ENCODE measurements at places on chromosomes 5 and 9.
A peak's percentile ranks its signal among the peaks of the same experiment; 100 is the strongest.

- DNase-seq, result no peak
Measured at GRCh38 chr9:94874316-94874715, 147.8 kb downstream of the AOPEP start.

GRCh38 chr9:20353931-20354652 is 268.2 kb downstream of the MLLT3 start:
- no peak for DNase-seq

- DNase-seq, result no peak
Measured at GRCh38 chr9:107242073-107243030, 40.7 kb upstream of the RAD23B start.

- DNase-seq, result no peak
Measured at GRCh38 chr5:169656125-169656901, 19.2 kb downstream of the DOCK2 start.

GRCh38 chr9:83336706-83337105 is 201.5 kb downstream of the FRMD3 start:
- DNase-seq, result no peak

DNA sequence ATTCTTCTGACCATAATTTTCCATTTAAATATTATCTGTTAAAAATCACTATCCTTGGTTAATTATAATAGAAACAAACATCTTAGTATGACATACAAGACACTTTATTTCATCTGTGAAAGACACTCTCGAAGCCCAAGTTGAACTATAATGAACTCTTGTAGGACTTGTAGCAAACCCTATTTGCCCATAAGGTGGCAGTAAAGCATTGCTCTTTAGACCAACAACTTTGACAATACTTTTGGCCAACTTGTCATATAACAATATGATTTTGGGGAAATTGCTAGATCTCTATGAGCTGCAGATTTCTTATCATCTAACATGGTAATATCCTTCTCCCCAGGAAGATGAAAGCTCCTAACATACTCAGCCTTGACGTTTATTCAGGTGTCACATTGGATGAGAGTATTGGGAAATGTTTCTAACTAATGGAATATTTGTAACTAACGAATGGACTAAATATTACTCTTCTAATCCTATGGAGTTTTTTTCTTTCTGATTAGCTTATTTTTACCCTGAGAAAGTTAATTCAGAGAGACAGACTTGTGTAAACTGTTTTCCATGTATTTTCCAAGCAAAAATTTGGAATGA is 11.0 kb downstream of the SPINK14 start:
- no peak for DNase-seq

- DNase-seq, result peak; percentile 47
Measured at GRCh38 chr9:104991144-104991953, 63.4 kb upstream of the ABCA1 start.

- no peak for DNase-seq
Measured at GRCh38 chr9:116318468-116319374, 165.1 kb downstream of the PAPPA start.

DNA sequence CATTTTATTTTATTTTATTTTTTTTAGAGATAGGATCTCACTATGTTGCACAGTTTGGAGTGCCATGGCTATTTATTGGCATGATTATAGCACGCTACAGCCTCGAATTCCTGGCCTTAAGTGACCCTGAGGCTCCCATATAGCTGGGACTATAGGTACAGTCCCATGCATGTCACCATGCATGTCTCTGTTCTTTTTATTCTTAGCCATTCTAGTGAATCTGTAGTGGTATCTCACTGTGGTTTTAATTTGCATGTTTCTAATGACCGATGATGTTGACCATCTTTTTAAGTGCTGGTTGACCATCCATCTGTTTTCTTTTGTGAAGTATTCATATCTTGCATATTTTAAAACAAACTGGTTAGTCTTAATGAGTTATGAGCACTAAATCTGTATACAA is 76.1 kb downstream of the SLC44A1 start:
- DNase-seq, result no peak

GRCh38 chr5:1321576-1321975 is 23.3 kb downstream of the CLPTM1L start:
- DNase-seq, result no peak

- no peak for DNase-seq
Measured at GRCh38 chr5:80754900-80755299, 100.1 kb upstream of the DHFR start.

GRCh38 chr9:125760537-125760936 is 13.4 kb downstream of the PBX3 start:
- no peak for DNase-seq

DNA sequence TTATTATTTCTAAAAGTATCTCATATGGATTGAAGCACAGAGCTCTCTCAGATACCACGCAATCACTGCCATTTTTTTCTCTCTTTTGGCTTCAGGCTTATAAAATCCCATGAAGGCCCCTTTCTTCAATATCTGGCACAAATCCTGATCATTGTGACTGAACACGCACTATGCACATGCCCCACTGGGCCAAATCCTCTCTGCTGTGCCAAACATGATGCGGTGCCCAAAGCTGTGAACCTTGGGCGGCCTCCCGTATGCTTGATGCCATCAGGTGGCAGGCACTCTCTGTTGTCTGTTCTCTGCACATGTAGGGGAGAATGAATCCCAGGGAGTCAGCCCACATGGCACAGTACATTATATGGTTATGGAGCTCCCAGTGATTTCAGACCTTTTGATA is 375.0 kb upstream of the RGMB start:
- no peak for DNase-seq

DNA sequence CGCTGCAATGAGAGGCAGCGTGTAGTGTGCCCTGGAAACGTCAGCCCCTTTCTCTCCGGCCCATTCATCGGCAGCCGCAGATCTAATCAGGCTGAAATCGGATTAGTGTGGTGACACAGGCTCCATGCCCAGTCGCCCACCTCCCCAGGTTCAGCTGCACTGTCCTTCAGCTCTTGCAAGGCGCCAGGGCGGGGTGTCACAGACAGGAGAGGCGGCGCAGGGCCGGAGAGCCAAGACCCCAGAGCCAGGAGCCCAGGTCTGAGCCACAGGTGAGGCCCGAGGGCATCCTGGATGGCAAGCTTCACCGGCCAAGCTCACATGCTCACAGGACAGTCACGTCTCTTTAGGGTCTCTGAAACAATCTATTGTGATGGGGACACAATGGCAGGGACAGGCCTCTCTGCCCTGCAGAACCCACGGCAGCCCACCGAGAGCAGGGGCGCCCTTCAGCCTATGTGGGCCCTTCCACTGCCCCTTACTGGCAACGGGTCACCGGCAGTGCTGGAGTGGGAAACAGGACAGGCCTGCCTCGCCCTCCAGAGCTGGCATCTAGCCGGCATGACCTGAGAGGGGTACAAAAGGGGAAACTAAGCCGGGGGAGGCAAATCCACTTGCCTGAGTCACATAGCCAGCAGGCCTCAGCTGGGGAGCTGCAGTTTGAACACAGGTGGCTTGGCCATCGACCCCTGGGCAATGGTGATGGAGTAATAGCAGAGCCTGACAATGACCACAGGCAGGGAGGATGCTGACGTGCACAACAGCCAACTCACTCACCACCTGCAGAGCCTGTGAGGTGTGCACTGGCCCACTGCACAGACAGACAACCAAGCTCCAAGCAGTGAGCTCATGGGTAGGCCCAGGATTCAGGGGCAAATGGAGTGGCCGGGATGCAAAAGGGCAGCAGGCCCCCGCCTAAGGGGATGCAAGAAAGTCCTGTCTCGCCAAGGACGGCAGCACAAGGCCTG is 48.1 kb downstream of the VAV2 start:
- DNase-seq, result no peak

DNA sequence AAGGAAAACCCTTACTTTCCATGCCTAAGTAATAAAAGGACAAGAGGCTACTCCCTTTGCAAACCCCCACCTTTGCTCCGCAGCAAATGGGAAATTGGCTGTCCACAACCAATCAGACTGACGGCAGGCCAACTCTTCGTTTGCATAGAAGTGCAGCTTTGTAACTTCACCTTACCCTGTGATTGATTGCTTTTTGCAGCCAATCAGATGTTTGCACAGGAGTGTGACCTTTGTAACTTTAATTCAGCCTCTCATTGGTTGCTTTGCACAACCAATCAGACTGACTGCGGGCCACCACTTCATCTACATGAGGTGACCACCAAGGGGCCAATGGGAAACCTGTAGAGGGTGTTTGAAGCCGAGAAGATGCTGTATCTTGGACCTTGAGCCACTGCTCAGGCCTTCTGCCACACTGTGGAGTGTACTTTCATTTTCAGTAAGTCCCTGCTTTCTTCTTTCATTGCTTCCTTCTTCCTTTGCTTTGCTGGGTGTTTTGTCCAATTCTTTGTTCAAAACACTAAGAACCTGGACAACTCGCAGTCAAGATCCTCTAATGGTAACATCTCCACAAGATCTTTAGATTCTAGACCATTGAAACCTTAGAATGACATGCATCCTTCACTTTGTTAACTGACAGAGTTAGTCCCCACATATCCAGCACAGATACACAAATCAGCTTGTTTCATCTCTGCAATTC is 51.3 kb upstream of the FREM1 start:
- DNase-seq, result no peak

DNA sequence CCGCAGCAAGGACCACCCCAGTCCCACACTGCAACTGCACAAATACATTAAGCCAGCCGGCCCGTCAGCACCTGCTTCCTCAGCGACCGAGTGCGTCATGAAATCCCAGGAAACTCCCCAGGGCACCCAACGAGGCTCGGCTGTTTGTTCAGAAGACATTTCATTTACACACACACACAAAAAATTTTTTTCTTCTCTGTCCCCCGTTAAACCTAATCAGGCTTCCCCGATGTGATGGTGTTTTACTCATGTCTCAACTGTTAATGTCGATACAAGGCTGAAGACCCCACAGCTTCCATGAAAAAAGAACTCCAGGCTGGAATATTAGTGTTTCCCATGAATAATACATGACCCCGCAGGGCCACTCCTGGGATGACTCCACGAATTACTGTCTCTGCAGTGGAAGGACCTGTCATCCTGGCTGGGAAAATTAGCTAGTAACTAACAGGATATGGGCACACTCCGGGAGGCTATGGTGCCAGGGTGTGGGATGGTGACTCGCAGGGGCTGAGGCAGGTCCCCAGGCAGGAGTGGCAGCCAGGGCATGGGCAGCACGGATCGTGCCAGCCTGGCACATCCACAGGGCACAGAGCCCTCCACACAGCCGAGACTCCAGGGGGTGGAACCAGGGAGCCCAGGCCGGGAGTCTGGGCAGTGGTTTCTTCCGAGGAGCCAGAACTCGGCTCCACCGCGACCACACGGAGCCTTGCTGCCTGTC is 102.4 kb downstream of the VAV2 start:
- DNase-seq, result no peak

GRCh38 chr5:54795284-54795683 is 190.1 kb downstream of the ESM1 start:
- DNase-seq, result no peak

DNA sequence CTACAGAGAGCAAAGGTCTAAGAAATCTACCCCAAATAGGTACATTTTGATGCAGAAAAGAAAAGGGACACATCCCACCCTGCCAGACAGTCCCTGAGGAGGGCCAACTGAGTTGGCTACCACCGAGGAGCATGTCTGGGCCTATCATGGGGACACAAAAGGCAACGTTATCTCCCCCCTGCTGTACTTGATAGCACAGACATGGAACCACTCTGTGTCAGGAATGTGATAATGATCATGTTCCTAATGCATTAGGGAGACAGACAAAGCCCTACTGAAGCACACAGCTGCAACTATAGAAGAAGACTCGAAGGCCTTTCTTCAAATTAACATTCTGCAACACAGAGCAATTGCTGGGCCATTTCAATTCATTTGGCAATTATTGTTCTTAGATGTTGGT is 84.5 kb downstream of the ENC1 start:
- no peak for DNase-seq

GRCh38 chr5:68285075-68285840 is 69.7 kb downstream of the PIK3R1 start:
- no peak for DNase-seq

Data from cortex of kidney (tissue), 1 donor.